ENCODE measurements at places on chromosomes 5 and 9. TPM values are rescaled to one million over a fixed set of nuclear protein-coding genes. Genes with fewer than 3 reads are reported as not detected.

Gene PCDHGA1
- total RNA-seq, result not detected

Gene FAM81B
- total RNA-seq, result not detected

Gene TNFSF8
- total RNA-seq, result 0.96 TPM

Gene PLPP7
- 15.8 TPM for total RNA-seq

Gene ARID3C
- not detected for total RNA-seq

Gene GPRIN1
- not detected for total RNA-seq

Gene PCDHGA8
- total RNA-seq, result 3.2 TPM

Gene KIF12
- not detected for total RNA-seq

Gene MSMP
- not detected for total RNA-seq

Gene DOCK2
- total RNA-seq, result 33.1 TPM

Gene SLC26A2
- total RNA-seq, result 6.9 TPM

Gene PRUNE2
- total RNA-seq, result 200 TPM

GRCh38 chr5:179256328-179257175, 88.7 kb downstream of the ADAMTS2 start:
- H3K27me3 ChIP-seq, result no peaks in the 10 kb centered on the region
- H3K36me3 ChIP-seq, result no peaks in the 10 kb centered on the region
- no peak overlapping the region for H3K27ac ChIP-seq
- H3K4me1 ChIP-seq, result no peaks in the 10 kb centered on the region

GRCh38 chr9:21964925-21965385, 29.2 kb downstream of the CDKN2A start:
- H3K4me3 ChIP-seq, result peak overlapping the region; percentile 14
- no peak for DNase-seq

GRCh38 chr9:137415451-137415850, 7.5 kb downstream of the EXD3 start:
- no peak overlapping the region for H3K4me3 ChIP-seq
- H3K36me3 ChIP-seq, result no peaks in the 10 kb centered on the region
- peaks cover 8% of the 10 kb centered on the region for H3K4me1 ChIP-seq
- no peak for DNase-seq

DNA sequence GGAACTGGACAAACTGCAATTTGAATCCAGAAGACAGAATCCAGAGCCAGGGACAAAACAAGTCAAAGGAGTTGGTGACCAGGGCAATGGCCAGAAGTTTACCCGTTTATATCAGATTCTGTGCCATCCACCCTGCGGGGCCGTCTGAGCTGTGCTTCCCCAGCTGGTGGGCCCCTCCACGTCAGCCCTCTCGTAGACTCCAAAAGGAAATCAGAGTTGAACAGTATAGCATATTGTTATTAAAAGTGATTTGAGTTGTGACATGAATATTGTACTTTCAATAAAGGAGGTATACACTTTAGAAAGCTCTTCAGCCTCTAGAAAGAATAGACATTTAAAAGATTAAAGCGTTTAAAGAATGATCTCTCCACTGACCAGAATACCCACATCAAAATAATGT, 102.4 kb downstream of the NFIB start:
- DNase-seq, result no peak
- H3K4me1 ChIP-seq, result no peaks in the 10 kb centered on the region
- no peaks in the 10 kb centered on the region for H3K36me3 ChIP-seq
- H3K27me3 ChIP-seq, result no peaks in the 10 kb centered on the region
- H3K4me3 ChIP-seq, result no peak overlapping the region
- H3K27ac ChIP-seq, result no peak overlapping the region

GRCh38 chr5:85466423-85466822, 1081.7 kb upstream of the EDIL3 start:
- H3K27ac ChIP-seq, result no peak overlapping the region
- no peaks in the 10 kb centered on the region for H3K27me3 ChIP-seq
- no peak overlapping the region for H3K4me3 ChIP-seq
- DNase-seq, result no peak

DNA sequence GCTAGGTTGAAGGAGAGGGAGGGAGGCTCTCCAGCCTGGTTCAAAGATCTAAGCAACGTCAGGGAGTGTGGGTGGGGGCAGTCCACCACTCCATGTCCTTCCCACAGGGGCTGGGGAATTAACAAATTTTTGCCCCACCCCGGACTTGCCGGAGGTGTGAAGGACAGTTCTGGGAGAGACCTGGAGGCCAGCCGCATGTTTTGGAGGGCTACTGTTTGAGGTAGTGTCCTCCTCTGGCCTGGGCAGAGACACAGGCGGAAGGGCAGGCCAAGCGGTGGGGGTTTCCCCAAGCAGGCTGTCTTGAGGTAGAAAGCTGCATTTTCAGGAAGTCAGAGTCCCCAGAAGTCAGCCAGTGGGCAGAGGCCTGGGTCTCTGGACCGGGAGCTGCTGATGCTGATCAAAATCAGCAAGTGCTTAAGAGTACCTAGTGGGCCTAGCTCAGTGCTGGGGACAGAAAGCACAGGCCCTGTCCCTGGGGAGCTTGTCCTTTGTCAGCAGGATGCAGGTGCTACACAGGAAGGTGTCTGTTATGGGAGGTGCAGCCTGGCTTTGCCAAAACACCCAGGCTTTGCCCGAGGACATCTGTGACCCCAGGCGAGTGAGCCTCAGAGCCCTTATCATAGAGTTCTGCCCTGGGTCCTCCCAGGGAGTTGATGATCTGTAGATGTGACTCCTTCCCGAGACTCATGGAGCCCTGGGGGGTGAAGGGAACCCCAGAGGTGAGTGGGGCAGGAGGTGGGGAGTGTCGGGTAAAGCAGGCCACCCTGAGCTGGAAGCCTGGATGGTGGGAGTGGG, 18.5 kb downstream of the JADE2 start:
- H3K4me3 ChIP-seq, result no peak overlapping the region
- H3K4me1 ChIP-seq, result peaks cover 45% of the 10 kb centered on the region
- H3K36me3 ChIP-seq, result peaks cover 35% of the 10 kb centered on the region
- no peak for DNase-seq

GRCh38 chr9:122900791-122901190, 4.4 kb downstream of the RC3H2 start:
- H3K4me1 ChIP-seq, result peaks cover 26% of the 10 kb centered on the region
- peaks cover 11% of the 10 kb centered on the region for H3K36me3 ChIP-seq
- no peak overlapping the region for H3K27ac ChIP-seq
- no peak for DNase-seq
- no peaks in the 10 kb centered on the region for H3K27me3 ChIP-seq
- peak overlapping the region; percentile 20 for H3K4me3 ChIP-seq

DNA sequence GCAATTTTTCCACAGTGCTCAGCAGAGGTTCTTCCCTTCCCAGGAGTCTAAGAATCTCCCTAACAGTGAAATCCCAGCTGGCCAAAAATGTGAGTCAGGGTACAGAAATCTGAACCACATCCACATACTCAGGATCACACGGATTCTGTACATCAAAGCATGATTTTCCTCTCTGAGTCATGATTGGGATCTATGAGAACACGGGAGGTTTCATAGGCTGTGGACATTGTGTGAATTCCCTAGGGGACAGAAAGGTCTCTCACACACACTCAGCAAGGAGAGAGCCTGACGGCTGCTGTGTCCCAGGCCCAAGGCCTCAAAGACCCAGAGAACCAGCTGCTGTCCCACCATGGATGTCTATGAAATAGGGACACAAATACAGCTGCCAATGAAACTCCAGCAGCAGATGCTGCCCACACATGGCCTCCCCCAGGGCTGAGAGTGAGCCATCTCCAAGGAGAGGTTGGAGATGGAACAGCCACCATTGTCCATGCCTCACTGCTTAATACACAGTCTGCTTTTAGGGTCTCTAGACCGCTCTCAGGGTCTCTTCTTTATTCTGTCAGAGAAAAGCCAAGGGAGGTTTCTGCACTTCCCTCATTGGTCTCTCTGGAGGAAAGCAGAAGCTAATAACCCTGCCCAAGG, 102.7 kb downstream of the ADAMTS12 start:
- no peaks in the 10 kb centered on the region for H3K4me1 ChIP-seq
- no peaks in the 10 kb centered on the region for H3K27me3 ChIP-seq
- H3K4me3 ChIP-seq, result no peak overlapping the region
- no peak overlapping the region for H3K27ac ChIP-seq
- no peaks in the 10 kb centered on the region for H3K36me3 ChIP-seq

DNA sequence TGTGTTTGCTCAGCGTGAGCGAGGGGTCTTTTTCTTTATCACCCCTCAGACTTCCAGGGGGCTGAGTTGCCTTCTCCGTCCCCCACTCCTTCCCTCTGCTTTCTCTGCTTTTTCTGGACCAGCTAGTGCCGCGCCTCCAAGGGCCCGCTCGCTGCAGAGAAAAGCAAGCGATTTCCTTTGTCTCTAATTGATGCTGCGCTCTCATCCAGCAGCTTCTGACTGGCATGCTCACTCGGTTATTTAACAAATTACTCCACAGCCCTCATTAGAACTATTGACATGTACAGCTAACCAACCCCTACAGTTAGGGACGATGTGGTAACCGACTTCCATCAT, 288.0 kb downstream of the ELAVL2 start:
- no peaks in the 10 kb centered on the region for H3K36me3 ChIP-seq
- H3K4me3 ChIP-seq, result no peak overlapping the region
- H3K27ac ChIP-seq, result no peak overlapping the region
- H3K4me1 ChIP-seq, result no peaks in the 10 kb centered on the region

GRCh38 chr9:136624184-136624951, 38.3 kb upstream of the EGFL7 start:
- H3K27me3 ChIP-seq, result no peaks in the 10 kb centered on the region
- H3K36me3 ChIP-seq, result no peaks in the 10 kb centered on the region
- no peak for DNase-seq
- H3K4me3 ChIP-seq, result no peak overlapping the region
- peaks cover 22% of the 10 kb centered on the region for H3K4me1 ChIP-seq
- H3K27ac ChIP-seq, result no peak overlapping the region

- no peaks in the 10 kb centered on the region for H3K36me3 ChIP-seq
- H3K4me1 ChIP-seq, result no peaks in the 10 kb centered on the region
- H3K27me3 ChIP-seq, result no peaks in the 10 kb centered on the region
- no peak overlapping the region for H3K27ac ChIP-seq
- no peak for DNase-seq
Measured at GRCh38 chr9:18629136-18629535, 155.2 kb downstream of the ADAMTSL1 start.

GRCh38 chr9:17402309-17402708, 176.6 kb upstream of the SH3GL2 start:
- H3K36me3 ChIP-seq, result peaks cover 5% of the 10 kb centered on the region
- no peaks in the 10 kb centered on the region for H3K4me1 ChIP-seq
- no peak overlapping the region for H3K27ac ChIP-seq
- H3K4me3 ChIP-seq, result no peak overlapping the region

DNA sequence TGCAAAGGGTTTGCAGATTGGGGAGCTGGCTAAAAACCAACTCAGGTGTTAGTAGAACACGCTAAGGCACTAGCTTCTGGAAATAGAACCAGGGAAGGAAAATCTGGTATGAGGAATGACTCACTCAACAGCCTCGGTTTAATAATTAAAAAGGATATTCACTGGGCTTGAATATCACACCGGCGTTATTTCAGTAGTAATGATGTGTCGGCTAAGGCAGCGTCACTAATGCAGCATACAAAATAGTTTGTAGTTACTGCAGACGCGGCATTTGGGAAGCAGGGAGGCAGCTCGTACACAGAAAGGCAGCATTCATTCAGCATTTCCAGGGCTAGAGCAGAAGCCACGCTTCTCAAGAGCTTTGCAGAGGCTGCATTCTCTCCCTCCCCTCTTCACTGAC, 1.7 kb downstream of the ADRA1B start:
- DNase-seq, result no peak
- H3K4me3 ChIP-seq, result peak overlapping the region; percentile 84
- H3K27ac ChIP-seq, result peak overlapping the region; percentile 93
- H3K4me1 ChIP-seq, result peaks cover 9% of the 10 kb centered on the region

GRCh38 chr5:159392871-159393270, 62.6 kb upstream of the IL12B start:
- DNase-seq, result no peak
- H3K4me1 ChIP-seq, result no peaks in the 10 kb centered on the region
- no peak overlapping the region for H3K4me3 ChIP-seq
- no peak overlapping the region for H3K27ac ChIP-seq
- H3K36me3 ChIP-seq, result no peaks in the 10 kb centered on the region
- H3K27me3 ChIP-seq, result no peaks in the 10 kb centered on the region

- H3K4me1 ChIP-seq, result no peaks in the 10 kb centered on the region
- no peaks in the 10 kb centered on the region for H3K27me3 ChIP-seq
- no peak for DNase-seq
- no peak overlapping the region for H3K27ac ChIP-seq
- H3K36me3 ChIP-seq, result peaks cover 65% of the 10 kb centered on the region
Measured at GRCh38 chr5:172356047-172356446, 72.5 kb upstream of the UBTD2 start.

GRCh38 chr9:129440435-129441186, 180.3 kb downstream of the C9orf50 start:
- DNase-seq, result no peak
- peaks cover 30% of the 10 kb centered on the region for H3K4me1 ChIP-seq
- no peaks in the 10 kb centered on the region for H3K27me3 ChIP-seq
- no peak overlapping the region for H3K27ac ChIP-seq
- H3K36me3 ChIP-seq, result no peaks in the 10 kb centered on the region

DNA sequence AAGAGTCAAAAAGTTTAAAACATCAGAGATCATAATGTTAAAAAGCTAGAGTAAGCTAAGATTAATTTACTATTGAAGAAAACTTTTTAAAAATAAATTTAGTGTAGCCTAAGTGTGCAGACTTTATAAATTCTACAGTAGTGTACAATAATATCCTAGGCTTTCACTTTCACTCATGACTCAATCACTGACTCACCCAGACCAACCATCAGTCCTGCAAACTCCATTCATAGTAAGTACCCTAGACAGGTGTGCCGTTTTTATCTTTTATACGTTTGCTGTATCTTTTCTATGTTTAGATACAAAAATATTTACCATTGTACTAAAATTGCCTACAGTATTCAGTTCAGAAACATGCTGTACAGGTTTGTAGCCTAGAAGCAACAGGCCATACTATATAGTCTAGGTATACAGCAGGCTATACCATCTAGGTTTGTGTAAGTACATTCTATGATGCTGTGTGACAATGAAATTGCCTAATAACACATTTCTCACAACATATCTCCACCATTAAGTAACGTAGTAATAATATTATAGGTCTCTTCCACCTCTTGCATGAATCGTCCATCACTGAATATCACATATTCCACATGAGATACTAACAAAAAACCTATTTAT, 59.2 kb downstream of the MEGF9 start:
- no peaks in the 10 kb centered on the region for H3K4me1 ChIP-seq
- H3K36me3 ChIP-seq, result no peaks in the 10 kb centered on the region
- DNase-seq, result no peak
- H3K4me3 ChIP-seq, result no peak overlapping the region
- no peaks in the 10 kb centered on the region for H3K27me3 ChIP-seq

DNA sequence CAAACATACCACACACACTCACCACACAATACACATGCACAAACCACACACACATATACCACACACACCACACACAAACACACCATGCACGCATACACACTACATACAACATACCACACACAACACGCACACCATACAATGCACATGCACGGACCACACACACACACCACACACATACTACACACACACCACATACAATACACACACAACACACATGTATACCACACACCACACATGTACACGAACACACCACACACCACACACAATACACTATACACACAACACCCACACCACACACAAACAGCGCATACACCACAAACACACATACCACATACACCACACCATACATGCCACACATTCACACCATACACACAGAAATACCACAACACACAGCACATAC, 480.3 kb downstream of the DIRAS2 start:
- H3K4me1 ChIP-seq, result no peaks in the 10 kb centered on the region
- H3K4me3 ChIP-seq, result no peak overlapping the region
- H3K36me3 ChIP-seq, result no peaks in the 10 kb centered on the region
- no peak for DNase-seq
- H3K27me3 ChIP-seq, result no peaks in the 10 kb centered on the region

- H3K27ac ChIP-seq, result no peak overlapping the region
- H3K36me3 ChIP-seq, result no peaks in the 10 kb centered on the region
- DNase-seq, result no peak
Measured at GRCh38 chr5:17694371-17694770, 60.1 kb downstream of the TAF11L14 start.

GRCh38 chr5:157464519-157465171, 4.6 kb downstream of the NIPAL4 start:
- H3K27me3 ChIP-seq, result no peaks in the 10 kb centered on the region
- H3K4me3 ChIP-seq, result no peak overlapping the region
- DNase-seq, result peak; percentile 87
- peak overlapping the region; percentile 5 for H3K27ac ChIP-seq
